Left ventricle myocardium inferior (tissue), 1 donor: ENCODE measurements at places on chromosomes 11 and 22. TPM values are rescaled to one million over a fixed set of nuclear protein-coding genes. Genes with fewer than 3 reads are reported as not detected.

- DNase-seq: no peak
Observed at GRCh38 chr22:33221568-33221967, 163.4 kb upstream of the SYN3 start.

- DNase-seq: no peak
Observed at GRCh38 chr11:14144934-14145333, 182.4 kb downstream of the SPON1 start.

DNA sequence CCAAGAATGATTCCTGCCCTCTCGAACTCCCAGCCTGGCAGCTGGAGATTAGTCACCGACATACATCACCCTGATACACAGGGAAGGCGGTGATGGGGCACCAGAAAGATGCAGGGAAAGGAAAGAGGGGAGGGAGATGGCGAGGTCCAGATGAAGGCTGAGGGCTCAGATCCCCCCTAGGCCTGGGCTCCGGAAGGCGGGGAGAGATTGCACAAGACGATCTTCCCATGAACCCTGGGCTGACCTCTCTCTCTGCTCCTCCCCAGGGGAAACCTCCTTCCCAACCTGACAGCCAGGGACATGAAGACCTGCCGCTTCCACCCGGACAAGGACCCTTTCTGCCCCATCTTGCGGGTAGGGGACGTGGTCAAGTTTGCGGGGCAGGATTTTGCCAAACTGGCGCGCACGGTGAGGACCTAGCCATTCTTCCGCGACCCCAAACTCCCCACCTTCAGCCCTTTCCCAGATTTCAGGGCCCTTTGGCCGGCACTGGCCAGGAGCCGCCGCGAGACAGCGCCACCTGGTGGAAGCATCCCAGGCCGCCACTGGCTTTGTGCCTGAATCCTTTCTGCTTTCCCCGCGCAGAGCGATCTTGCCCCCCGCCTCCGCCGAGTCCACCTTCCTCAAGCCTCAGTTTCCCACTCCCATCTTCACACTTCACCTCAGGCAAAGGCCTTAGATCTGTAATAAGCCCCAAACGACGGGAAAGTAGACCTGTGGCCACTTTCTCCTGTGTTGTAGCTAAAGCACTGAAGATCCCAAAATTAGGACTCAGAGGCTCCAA, 11.5 kb downstream of the P2RX3 start:
- DNase-seq: peak; percentile 73

Gene NUDT22
- 65.2 TPM for total RNA-seq

Gene CASP4
- total RNA-seq: 13.9 TPM
